ENCODE measurements at places on chromosomes 1 and 21. TPM values are rescaled to one million over a fixed set of nuclear protein-coding genes. Genes with fewer than 3 reads are reported as not detected.

IVL gene
- not detected for polyA plus RNA-seq

PRAMEF11 gene
- not detected for polyA plus RNA-seq

GBP5 gene
- not detected for polyA plus RNA-seq

CRB1 gene
- polyA plus RNA-seq: not detected

FAM131C gene
- 0.56 TPM for polyA plus RNA-seq

RPTN gene
- polyA plus RNA-seq: not detected

NCF2 gene
- polyA plus RNA-seq: 4.2 TPM

CYP4A22 gene
- not detected for polyA plus RNA-seq

TMEM200B gene
- 4.6 TPM for polyA plus RNA-seq

MYCL gene
- 0.75 TPM for polyA plus RNA-seq

PRKAA2 gene
- polyA plus RNA-seq: 0.56 TPM

LCE1F gene
- not detected for polyA plus RNA-seq

FAM151A gene
- polyA plus RNA-seq: not detected

RPE65 gene
- not detected for polyA plus RNA-seq

BGLAP gene
- polyA plus RNA-seq: 0.67 TPM

TAL1 gene
- polyA plus RNA-seq: not detected

IRF6 gene
- 1.7 TPM for polyA plus RNA-seq

SH2D5 gene
- polyA plus RNA-seq: 13.5 TPM

CLDN8 gene
- polyA plus RNA-seq: not detected

MATN1 gene
- polyA plus RNA-seq: 0.27 TPM

CRYAA gene
- polyA plus RNA-seq: not detected

SESN2 gene
- 21.7 TPM for polyA plus RNA-seq

CTTNBP2NL gene
- polyA plus RNA-seq: 12.4 TPM

RAP1GAP gene
- 0.20 TPM for polyA plus RNA-seq

LDLRAD1 gene
- not detected for polyA plus RNA-seq

MROH7 gene
- 0.06 TPM for polyA plus RNA-seq

KDM5B gene
- 28.8 TPM for polyA plus RNA-seq

CFHR2 gene
- not detected for polyA plus RNA-seq

NDUFV3 gene
- polyA plus RNA-seq: 44.1 TPM

MLLT11 gene
- 16.6 TPM for polyA plus RNA-seq

C1orf53 gene
- 7.0 TPM for polyA plus RNA-seq

SUMO3 gene
- 101 TPM for polyA plus RNA-seq

TNN gene
- not detected for polyA plus RNA-seq

DPYD gene
- polyA plus RNA-seq: 9.3 TPM

RIMKLA gene
- polyA plus RNA-seq: not detected

NLRP3 gene
- 0.03 TPM for polyA plus RNA-seq

LCE1D gene
- polyA plus RNA-seq: not detected

SPRR5 gene
- polyA plus RNA-seq: not detected

PTGFRN gene
- 1.1 TPM for polyA plus RNA-seq
